Stimulated activated naive B cell treated with anti-CD40 and anti-IgM and Interleukin-4, amounts not matched to agents 10 μg/mL and 1 μg/mL and 100 μg/mL, for 72 hours (primary cell): ENCODE measurements at places on chromosomes 7 and 10.

GRCh38 chr10:96656839-96657238, 63.5 kb downstream of the PIK3AP1 start:
- H3K4me3 ChIP-seq: no peak overlapping the region
- no peak for DNase-seq
- H3K27ac ChIP-seq: peak overlapping the region; percentile 11
- H3K27me3 ChIP-seq: no peaks in the 10 kb centered on the region

- peaks cover 11% of the 10 kb centered on the region for H3K4me1 ChIP-seq
- peaks cover 64% of the 10 kb centered on the region for H3K27me3 ChIP-seq
- H3K27ac ChIP-seq: no peak overlapping the region
Observed at GRCh38 chr7:29146888-29147609, 712 bp upstream of the CPVL start.

- no peaks in the 10 kb centered on the region for H3K4me1 ChIP-seq
- no peak overlapping the region for H3K4me3 ChIP-seq
- no peaks in the 10 kb centered on the region for H3K27me3 ChIP-seq
- no peak overlapping the region for H3K27ac ChIP-seq
- no peaks in the 10 kb centered on the region for H3K36me3 ChIP-seq
- DNase-seq: no peak
Observed at GRCh38 chr7:40888499-40888898, 753.7 kb downstream of the SUGCT start.

GRCh38 chr7:116957874-116958273, 4.6 kb downstream of the ST7 start:
- no peak overlapping the region for H3K27ac ChIP-seq
- peaks cover 5% of the 10 kb centered on the region for H3K27me3 ChIP-seq
- H3K4me3 ChIP-seq: no peak overlapping the region
- DNase-seq: no peak

- H3K27ac ChIP-seq: no peak overlapping the region
- DNase-seq: no peak
- H3K36me3 ChIP-seq: no peaks in the 10 kb centered on the region
- no peaks in the 10 kb centered on the region for H3K4me1 ChIP-seq
- no peaks in the 10 kb centered on the region for H3K27me3 ChIP-seq
Observed at GRCh38 chr10:53134050-53134449, 361.5 kb upstream of the MBL2 start.

DNA sequence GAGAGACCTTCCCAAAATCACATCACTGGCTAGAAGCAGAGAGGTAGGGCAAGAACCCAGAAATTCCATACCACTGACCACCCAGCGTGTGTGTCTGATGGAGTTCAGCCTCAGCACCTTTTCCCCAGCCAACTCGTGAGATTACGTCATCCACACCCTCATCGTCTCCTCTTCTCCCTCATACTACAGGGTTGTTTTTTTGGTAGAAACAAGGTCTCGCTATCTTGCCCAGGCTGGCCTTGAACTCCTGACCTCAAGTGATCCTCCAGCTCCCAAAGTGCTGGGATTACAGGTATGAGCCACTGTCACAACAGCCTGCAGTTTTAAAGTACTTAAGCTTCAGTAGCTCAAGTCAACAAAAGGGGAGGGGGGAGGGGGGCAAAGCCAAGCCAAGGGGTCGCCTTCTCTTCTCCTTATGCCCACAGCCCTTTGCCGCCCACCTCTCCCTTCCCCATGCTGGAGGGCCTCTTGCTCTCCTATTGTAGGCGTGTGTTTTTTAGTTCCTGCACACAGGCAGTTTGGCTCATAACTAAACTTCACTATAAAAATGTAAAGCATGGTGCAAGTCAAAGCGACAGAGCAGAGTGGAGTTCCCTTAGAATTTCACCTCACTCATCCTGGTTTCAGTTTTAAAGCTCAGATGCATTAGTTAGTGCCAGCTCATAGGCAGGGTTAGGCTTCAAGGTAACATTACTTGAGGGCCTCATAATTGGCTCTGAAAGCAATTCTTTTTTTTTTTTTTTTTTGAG, 5.2 kb upstream of the PRDX3 start:
- peaks cover 2% of the 10 kb centered on the region for H3K4me1 ChIP-seq
- H3K27ac ChIP-seq: no peak overlapping the region
- H3K4me3 ChIP-seq: no peak overlapping the region
- H3K36me3 ChIP-seq: no peaks in the 10 kb centered on the region
- no peaks in the 10 kb centered on the region for H3K27me3 ChIP-seq

- H3K27me3 ChIP-seq: peaks cover 30% of the 10 kb centered on the region
- peak; percentile 29 for DNase-seq
- no peak overlapping the region for H3K27ac ChIP-seq
- H3K4me1 ChIP-seq: peaks cover 18% of the 10 kb centered on the region
- H3K36me3 ChIP-seq: no peaks in the 10 kb centered on the region
Observed at GRCh38 chr7:134350709-134351108, 34.0 kb upstream of the SLC35B4 start.

DNA sequence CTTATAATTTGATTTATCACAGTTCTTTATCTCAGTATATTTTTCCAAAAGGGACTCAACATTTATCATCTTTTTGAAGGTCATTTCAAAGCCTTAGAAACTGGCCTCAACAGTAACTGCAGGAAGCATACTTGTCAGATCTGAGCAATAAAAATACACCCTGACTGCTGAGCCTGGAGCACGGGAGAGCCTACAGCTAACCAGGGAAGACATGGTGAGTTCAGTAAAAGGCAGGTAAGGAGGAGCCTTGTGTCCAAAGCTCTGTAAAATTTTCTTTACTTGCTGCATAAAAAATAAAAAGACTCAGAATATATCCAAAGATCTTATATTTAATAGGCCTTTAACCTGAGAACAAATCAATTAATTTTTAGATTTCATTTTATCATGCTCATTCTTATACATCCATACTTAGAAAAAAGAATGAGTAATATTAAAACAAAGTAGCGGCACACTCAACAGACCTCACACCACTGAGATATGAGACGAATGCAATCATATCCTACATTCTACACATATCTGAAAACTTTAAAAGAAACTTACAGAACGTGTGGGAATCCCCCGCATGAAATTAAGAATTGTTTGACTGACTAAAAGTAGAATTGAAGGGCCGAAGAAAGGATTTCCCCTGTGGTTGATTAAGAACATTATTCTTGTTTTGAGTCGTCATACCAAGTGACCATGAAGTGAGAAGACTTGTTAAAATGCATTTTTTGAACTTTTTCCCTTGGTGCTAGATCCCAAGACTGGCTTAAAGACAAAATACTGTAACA, 296.4 kb upstream of the MKLN1 start:
- peak; percentile 62 for DNase-seq
- H3K27me3 ChIP-seq: no peaks in the 10 kb centered on the region
- peaks cover 90% of the 10 kb centered on the region for H3K4me1 ChIP-seq
- peak overlapping the region; percentile 95 for H3K27ac ChIP-seq

- H3K4me1 ChIP-seq: peaks cover 2% of the 10 kb centered on the region
- H3K27me3 ChIP-seq: peaks cover 54% of the 10 kb centered on the region
- DNase-seq: no peak
- H3K4me3 ChIP-seq: no peak overlapping the region
Observed at GRCh38 chr10:128152741-128153580, 26.7 kb upstream of the MKI67 start.

DNA sequence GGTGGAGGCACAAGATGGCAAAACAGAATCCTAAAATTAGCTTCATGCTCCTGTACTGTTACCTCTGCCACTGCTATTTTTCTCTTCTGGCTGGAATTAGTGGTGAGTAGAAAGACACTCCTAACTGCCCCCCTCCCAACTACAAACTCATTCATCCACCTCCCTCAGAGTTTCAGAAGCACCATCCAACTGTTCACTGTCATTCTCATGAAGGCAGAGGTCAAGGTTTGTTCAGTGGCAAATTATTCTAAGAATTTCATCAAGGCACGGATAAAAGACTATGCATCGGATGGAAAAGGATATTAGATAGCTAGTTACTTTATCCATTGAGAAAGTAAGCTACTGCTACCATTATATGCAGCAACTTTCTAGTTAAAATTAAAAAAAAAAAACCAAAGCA, 59.7 kb downstream of the LRGUK start:
- no peak for DNase-seq
- no peak overlapping the region for H3K27ac ChIP-seq
- H3K36me3 ChIP-seq: no peaks in the 10 kb centered on the region
- no peak overlapping the region for H3K4me3 ChIP-seq
- no peaks in the 10 kb centered on the region for H3K27me3 ChIP-seq
- H3K4me1 ChIP-seq: no peaks in the 10 kb centered on the region

DNA sequence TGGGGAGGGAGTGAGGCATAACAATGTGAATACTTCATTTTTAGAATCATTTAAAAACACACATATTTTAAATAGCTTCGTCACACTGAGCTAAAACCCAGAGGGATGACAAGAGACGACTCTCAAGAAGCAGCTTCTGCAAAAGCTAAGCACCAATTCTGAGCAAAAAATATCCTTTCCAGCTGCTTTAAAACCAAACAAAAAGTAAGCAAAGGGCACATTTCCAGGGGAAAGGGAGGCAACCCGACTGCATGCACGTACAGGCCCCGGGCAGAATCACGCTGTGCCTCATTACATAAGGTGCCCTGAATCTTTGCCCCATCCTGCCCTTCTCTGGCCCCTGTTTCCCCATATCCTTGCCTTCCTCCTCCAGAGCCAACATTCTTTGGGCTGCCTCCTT, 78.4 kb downstream of the DGKI start:
- no peaks in the 10 kb centered on the region for H3K4me1 ChIP-seq
- DNase-seq: no peak
- no peaks in the 10 kb centered on the region for H3K27me3 ChIP-seq
- H3K36me3 ChIP-seq: no peaks in the 10 kb centered on the region

- peaks cover 14% of the 10 kb centered on the region for H3K27me3 ChIP-seq
- H3K36me3 ChIP-seq: no peaks in the 10 kb centered on the region
- H3K4me3 ChIP-seq: no peak overlapping the region
- no peak overlapping the region for H3K27ac ChIP-seq
Observed at GRCh38 chr7:112509402-112509801, 28.6 kb downstream of the LSMEM1 start.

DNA sequence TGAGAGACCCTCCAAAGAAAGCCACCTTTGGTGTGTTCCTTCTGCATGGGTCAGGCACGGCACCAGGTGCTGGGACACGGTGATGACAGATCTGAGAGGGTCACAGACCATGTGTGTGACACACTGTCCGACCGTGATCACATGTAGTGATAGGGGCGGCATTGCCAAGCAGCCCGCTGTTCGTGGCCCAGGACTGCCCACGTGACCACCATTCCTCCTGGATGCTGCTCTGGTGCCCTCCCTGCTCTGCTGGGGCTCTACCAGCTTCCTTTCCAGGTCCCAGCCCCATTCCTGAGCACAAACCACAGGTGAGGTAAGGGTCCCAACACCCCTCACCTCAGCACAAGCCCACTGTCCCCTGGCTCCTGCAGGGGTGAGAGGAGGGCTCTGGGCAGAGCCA, 10.1 kb upstream of the SLC18A3 start:
- no peak overlapping the region for H3K27ac ChIP-seq
- no peaks in the 10 kb centered on the region for H3K4me1 ChIP-seq
- DNase-seq: no peak
- peaks cover 85% of the 10 kb centered on the region for H3K27me3 ChIP-seq
- H3K36me3 ChIP-seq: no peaks in the 10 kb centered on the region

DNA sequence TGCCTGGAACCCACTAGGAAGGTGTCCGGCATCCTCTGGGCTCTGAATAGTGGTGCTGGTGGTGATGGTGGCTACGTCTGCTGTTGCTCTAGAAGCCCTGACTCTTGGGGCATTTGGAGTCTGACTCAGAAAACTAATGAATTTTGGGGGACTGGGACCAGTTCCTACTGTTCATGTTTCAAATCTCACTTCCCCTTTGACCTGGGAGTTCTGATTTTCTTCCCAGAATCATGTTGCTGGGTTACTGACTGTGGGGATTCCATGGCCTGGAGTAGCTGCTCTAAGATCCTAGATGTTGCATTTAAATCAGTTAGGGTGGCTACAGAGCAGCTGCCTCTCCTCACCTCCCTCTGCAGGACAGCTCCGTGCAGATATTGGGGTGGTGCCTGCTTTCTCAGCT, 3.2 kb downstream of the TSPAN33 start:
- H3K27ac ChIP-seq: peak overlapping the region; percentile 99
- peaks cover 70% of the 10 kb centered on the region for H3K36me3 ChIP-seq
- peak overlapping the region; percentile 96 for H3K4me3 ChIP-seq
- H3K4me1 ChIP-seq: peaks cover 89% of the 10 kb centered on the region
- no peak for DNase-seq

DNA sequence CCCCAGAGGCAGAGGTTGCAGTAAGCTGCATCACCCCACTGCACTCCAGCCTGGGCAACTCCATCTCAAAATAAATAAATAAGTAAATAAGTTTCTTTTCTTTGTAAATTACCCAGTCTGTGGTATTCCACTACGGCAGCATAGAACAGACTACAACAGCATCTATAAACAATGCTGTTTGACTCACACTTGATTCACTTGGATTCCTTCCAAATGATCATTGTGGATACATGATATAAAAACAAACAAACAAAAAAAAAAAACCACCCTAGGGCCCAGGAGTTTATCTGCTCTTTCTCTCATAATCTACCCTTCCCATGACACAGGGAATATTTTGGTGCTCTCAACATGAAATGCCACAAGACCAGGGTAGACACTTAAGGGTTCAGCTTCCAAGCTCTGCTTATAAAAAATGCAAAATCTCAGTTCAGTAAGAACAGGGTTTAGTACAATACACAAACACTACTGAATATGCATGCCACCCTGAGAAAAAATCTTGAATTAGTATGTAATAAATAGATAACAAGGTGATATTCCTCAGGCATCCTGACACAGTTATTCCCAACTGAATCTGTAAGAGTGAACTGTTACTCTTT, 200.9 kb downstream of the FAM107B start:
- no peak overlapping the region for H3K4me3 ChIP-seq
- DNase-seq: no peak
- no peak overlapping the region for H3K27ac ChIP-seq
- H3K27me3 ChIP-seq: no peaks in the 10 kb centered on the region
- peaks cover 81% of the 10 kb centered on the region for H3K4me1 ChIP-seq
- H3K36me3 ChIP-seq: peaks cover 20% of the 10 kb centered on the region

DNA sequence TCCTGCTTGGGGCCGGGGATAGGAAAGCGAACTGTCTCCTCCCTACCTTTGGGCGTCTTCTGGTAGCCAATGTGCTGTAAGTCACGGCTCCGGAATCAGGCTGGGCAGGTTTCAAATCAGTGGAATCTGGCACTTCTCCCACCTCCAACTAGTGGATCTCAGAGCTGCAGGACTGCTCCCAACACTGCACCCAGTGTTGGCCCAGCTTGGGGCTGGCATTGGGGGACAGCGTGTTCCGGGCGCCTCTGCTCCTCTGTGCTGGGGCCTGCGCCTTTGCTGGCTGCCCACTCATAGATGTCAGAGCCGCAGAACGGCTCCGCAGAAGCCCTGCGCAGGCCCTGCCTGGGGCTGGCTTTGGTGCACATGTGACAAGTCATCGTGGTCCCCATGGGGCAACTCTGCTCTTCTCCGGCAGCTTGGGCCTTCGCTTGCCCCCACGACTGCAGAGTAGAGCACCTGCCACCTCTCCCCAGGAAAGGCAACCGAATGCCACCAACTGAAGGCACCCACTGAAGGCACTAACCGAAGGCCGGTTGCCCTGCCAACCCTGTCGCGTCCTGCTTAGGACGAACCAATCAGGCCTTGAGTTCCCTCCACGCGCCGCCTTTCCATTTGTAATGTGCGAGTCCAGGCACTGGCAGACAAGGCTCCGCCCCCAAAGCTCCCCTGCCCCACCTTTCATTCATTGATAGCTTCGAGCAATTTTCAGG, 85.5 kb upstream of the ABI1 start:
- peaks cover 11% of the 10 kb centered on the region for H3K4me1 ChIP-seq
- H3K27ac ChIP-seq: no peak overlapping the region
- H3K36me3 ChIP-seq: peaks cover 8% of the 10 kb centered on the region
- H3K27me3 ChIP-seq: peaks cover 12% of the 10 kb centered on the region
- no peak for DNase-seq

- no peaks in the 10 kb centered on the region for H3K27me3 ChIP-seq
- peak; percentile 32 for DNase-seq
- H3K36me3 ChIP-seq: peaks cover 47% of the 10 kb centered on the region
Observed at GRCh38 chr10:45460235-45460878, 86.3 kb downstream of the ALOX5 start.
